ENCODE measurements at places on chromosomes 5 and 9.

GRCh38 chr5:127826011-127826410 lies 122.8 kb downstream of the CCDC192 start:
- no peak for DNase-seq

DNA sequence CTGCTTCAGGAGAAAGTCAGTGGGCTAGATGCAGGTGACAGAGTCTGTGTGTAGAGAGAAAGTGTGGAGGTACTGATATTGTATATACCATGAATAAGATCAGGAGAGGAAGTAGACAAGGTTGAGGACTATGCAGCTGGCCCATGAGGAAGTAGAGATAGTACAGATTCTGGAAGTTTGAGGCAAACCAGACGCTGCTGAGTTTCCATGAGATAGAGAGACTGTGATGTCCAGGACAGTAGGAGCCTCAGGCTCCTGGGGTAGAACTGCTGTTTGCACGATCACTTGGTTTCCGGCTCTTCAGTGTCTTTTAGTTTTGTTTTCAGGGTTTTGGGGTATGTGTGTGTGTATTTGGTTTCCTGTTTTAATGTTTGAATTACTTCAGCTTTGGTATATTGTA lies 13.6 kb downstream of the OTULINL start:
- no peak for DNase-seq

GRCh38 chr5:68942169-68942568 lies 151.6 kb upstream of the SLC30A5 start:
- DNase-seq = no peak

- peak; percentile 64 for DNase-seq
Measured at GRCh38 chr9:128688501-128689292, at the start of gene SET. Gene SET, plus strand, starts transcription at chr9:128689222. Its CDS starts 361 bp downstream, at chr9:128689583.

GRCh38 chr5:176541338-176542134 lies 4.3 kb upstream of the RNF44 start:
- DNase-seq = no peak

DNA sequence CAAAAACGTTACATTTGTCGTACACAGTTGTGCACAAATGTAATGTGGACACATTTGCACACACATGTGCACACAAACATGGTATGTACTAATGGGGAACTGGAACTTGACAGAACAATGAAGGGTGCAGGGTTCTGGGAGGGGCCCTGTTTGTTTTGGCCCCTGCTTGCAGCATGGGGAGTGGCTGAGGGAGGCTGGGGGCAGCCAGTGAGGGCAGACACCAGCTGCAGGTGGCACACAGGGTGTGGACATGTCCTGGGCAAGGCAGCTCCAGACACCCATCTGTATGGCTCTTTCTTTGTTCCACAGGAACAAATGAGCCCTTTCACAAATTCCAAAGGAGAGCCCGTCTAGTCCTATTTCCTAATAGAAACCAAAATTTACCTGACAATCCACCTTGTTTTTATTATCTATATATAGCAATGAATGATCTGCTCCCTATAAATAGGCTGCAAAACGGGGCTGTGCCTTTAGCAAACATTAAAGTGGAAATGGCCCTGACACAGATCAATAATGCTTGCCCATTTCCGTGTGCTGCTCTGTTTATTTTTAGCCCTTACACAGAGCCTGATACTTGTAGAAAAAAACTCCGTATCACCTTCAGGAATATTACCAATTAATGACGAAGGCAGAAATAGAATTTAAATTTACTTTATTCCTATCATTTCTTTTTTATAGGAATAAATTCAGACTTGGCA lies 26.4 kb downstream of the MARCHF3 start:
- no peak for DNase-seq

DNA sequence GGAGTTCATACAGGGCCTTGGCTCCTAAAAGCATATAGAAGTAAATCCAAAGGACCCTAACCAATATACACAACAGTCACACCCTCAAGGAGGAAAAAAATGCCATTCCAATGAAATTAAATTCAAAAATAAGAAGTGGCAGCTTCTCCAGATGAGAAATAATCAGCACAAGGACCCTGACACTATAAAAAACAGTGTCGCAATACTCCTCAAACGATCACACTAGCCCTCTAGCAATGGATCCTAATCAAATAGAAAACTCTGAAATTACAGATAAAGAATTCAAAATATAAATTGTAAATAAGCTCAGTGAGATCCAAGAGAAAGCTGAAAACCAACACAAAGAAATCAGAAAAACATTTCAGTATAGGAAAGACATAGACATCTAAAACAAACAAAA lies 33.5 kb upstream of the HTR4 start:
- no peak for DNase-seq

GRCh38 chr5:51632793-51633192 lies 249.5 kb downstream of the ISL1 start:
- no peak for DNase-seq

- no peak for DNase-seq
Measured at GRCh38 chr5:157540124-157540523, 35.5 kb downstream of the ADAM19 start.

DNA sequence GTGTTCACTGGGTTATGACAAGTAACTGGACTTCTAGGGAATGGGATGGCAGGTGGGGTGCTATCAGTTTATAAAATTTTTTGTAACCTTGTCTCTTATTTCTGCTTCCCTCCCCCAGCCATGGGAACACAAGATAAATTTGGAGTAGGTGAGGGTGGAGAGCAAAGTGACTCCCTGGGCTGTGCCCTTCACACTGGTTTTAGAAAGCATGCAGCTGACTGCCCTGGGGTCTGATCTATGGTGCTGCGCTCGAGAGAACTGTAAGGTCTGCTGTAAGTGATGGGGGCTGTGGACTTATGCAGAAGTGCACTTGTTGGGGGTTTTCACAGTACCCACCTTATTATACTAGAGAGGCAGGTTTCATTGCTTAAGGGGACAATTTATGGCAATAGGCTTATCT lies 247.7 kb upstream of the DMRT1 start:
- DNase-seq = no peak

DNA sequence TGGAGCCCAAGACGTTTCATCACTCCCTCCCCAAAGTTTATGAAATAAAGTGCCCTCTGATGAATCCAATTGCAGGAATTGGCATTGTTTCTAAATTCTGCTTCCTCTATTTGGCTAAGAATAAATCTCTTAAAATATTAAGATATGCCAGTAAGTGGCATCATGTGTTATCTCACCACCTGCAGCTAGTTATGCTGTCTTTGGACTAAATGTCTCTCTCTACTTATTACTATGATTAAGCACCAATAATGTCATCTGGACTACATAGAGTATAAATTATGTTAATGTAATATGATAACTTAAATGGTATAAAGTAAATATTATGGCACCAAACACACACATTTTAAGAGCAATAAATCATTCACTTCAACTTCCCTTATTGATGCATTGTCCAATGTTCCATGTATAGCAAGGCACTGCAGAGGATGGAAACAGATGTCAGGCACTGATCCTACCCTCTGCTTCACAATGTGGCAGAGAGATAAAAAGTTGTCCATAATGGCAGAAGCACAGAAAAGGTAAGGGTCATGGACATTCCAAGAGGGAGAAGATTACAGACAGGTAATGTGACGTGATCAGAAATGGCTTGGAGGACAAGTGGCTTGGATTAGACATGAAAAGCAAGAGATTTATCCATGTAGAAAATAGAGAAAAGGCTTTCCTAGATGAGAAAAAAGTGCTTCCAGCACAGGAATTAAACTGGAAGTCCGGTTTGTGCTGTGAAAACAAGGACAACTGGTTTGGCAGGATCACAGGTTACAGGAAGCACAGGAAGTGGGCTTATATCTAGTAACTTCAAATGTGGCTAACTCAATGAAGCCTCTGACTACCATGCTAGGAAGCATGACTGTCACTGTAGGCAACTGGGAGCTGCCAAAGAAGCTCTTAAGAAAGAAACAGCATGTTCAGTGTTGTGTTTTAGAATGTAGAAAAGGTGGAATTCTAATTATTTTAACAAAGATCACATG lies 26.7 kb downstream of the MARCHF11 start:
- DNase-seq = no peak

DNA sequence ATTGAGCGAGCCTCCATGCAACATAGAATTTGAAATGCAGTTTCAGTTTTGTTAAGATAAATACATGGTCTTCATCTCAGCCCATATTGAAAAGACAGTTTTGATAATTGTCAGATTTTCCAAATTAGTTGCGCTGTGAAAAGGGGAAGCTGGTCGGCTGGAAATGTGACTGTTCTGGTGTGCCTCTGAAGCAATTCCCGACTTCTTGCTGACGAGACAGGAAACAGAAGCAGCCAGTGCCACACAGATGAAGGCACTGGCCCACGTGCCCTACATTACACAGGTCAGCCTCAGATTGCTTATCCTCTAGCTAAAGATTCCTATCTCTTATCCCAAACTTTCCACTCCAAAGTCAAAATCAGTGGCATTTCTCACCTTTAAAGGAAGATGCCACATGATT lies 214.1 kb upstream of the TLE4 start:
- no peak for DNase-seq

GRCh38 chr9:90637626-90638025 lies 5.0 kb downstream of the DIRAS2 start:
- DNase-seq = no peak

DNA sequence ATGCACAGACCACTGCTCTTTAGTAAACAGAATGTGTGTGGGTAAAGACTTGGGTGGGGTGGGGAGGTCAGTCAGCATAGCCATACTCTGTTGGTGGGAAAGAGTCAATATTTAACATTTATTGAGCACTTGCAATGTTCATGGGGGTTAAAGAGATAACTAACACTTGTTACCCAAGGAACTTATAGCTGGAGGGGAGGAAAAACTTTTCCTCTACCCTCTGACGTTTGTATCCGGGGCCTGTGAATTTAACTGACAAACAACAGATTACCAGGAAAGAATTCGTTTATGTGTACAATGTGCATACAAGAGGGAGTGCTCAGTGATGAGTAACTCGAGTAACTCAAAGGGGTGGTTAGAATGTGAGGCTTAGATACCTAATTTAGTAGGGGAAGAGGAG lies 6.8 kb upstream of the CLINT1 start:
- no peak for DNase-seq

- DNase-seq = peak; percentile 48
Measured at GRCh38 chr5:175059687-175060211, 335.4 kb downstream of the MSX2 start.

GRCh38 chr5:91434348-91434747 lies 51.2 kb upstream of the ARRDC3 start:
- no peak for DNase-seq

DNA sequence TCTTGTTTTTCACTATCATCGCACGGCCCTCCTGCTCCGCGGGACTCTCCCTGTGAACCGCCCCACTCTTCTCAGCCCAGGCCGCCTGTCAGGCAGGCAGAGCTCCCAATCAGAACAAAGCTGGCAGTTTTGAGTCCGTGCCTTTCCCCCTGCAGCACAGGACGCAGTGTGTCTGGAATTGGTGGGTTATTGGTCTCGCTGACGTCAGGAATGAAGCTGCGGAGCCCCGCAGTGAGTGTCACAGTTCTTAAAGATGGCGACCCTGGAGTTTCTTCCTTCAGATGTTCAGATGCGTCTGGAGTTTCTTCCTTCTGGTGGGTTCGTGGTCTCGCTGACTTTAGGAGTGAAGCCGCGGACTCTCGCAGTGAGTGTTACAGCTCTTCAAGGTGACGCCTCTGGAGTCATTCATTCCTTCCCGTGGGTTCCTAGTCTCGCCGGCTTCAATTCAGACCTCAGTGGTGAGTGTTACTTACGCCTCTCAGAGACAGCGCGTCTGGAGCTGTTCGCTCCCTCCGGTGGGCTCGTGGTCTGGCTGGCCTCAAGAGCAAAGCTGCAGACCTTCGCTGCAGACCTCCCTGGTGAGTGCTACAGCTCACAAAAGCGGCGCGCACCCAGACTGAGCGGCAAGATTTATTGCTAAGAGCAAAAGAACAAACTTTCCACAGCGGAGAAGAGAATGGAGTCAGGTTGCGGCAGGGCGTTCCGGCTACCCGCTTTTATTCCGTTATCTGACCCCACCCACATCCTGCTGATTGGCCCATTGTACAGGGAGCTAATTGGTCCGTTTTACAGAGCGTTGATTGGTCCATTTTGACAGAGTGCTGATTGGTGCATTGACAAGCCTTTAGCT lies 7.4 kb downstream of the ZDHHC11B start:
- no peak for DNase-seq

- no peak for DNase-seq
Measured at GRCh38 chr9:132412089-132412488, 2.1 kb downstream of the CFAP77 start.

- no peak for DNase-seq
Measured at GRCh38 chr9:109383947-109384346, 63.1 kb upstream of the EPB41L4B start.

GRCh38 chr5:125550274-125550673 lies 803.8 kb upstream of the ZNF608 start:
- no peak for DNase-seq

GRCh38 chr5:157747173-157747740 lies 3.7 kb downstream of the LSM11 start:
- DNase-seq = no peak

DNA sequence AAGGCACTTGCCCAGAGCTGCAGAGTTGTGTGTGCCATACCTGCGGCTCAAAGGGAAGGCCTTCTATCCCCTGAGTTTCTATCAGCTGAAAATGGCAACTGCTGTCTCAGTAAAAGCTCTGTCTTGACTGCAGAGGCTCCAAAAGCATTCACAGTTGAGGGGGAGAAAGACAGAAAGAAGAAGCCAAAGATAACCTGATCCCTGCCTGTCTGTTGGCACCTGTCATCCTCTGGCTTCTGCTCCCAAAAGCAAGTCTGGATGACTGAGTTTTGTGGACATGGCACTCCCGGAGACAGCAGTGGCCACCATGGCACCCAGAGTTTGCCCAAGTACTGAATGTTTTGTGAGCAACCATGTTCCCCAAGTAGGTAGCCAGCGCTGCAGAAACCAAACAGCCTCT lies 176.6 kb downstream of the NR3C1 start:
- no peak for DNase-seq

- DNase-seq = no peak
Measured at GRCh38 chr5:27241564-27242257, 203.3 kb upstream of the CDH9 start.

GRCh38 chr5:1830571-1831228 lies 29.5 kb downstream of the NDUFS6 start:
- DNase-seq = no peak

DNA sequence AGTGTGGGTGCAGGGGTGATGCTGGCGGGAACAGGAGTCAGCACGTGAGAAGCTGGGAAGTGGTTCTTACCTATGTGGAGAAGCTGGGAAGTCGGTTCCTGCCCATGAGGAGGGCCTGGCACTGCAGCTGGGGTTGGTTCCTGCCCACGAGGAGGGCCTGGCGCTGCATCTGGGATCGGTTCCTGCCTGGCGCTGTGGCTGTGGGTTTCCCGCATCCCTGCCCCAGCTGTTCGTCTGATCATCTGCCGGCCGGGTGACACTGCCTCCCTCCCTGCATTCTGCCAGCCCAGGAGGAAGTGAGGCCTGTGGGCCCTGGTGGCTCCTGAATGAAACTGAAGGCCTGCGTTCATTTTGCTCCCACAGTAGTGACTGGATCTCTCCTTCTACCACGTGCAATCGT lies 5.1 kb downstream of the OBP2A start:
- DNase-seq = no peak

GRCh38 chr5:61653807-61654580 lies 321.9 kb downstream of the ZSWIM6 start:
- DNase-seq = no peak

GRCh38 chr9:87322840-87323635 lies 174.6 kb upstream of the DAPK1 start:
- no peak for DNase-seq

- no peak for DNase-seq
Measured at GRCh38 chr9:12748954-12749353, 25.9 kb upstream of the LURAP1L start.

GRCh38 chr9:37954581-37954981 lies 50.7 kb upstream of the SLC25A51 start:
- DNase-seq = no peak

- no peak for DNase-seq
Measured at GRCh38 chr9:78539904-78540303, 243.0 kb downstream of the PSAT1 start.

GRCh38 chr9:137828527-137829259 lies 48.9 kb upstream of the CACNA1B start:
- DNase-seq = peak; percentile 9

Data from iPS DF 19.7 (cell line).